IPS-NIHi11 (cell line): ENCODE measurements at places on chromosomes 6 and 20.

DNA sequence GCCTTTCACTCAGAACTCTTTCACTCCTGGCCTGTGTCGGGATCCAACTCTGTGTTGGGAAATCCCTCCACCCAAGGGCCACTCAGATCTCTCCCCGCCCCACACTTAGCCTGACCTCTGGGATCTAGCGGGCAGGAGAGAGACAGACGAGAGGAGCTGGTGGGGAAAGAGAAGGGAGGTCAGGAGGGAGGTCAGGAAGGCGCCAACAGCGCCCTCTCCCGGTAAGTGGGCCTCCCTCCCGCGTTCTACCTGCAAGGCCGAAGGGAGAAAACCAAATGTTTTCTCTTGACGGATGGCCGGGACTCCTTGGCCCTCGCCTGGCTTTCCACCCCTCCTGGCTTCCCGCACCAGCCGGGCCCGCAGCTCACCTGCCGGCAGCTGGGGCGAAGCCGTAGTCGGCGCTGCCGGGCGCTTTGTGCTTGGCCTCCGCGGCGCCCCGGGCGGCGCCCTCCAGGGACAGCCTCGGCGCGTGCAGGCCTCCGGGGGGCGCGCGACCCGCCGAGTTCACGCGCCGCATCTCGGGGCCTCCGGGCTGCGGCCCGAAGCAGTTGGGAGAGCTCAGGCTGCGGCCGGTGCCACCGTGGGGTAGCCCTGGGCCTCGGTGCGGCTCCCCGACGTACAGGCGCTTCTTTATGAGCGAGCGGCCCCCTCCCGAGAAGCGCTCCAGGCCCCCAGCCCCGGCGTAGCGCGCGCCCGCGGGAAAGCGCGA is 38.2 kb downstream of the C6orf132 start:
- DNase-seq, result peak; percentile 91

DNA sequence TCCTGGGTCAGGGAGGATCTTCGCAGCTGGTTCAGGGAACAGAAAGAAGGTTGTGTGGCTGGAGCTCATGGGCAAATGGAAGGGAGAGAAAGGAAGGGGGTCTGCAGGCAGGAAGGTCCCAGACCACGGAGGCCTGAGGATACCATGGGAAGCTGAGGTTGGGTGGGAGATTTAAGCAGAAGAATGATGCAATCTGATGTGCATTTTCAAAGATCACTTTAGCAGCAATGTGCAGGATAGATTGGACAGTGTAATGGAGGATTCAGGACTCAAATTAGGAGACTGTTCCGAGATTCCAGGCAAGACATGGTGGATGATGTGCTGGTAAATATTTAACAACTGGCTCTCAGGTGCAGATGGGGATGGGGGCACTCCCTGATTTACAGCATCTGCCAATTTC is 5.8 kb upstream of the RRBP1 start:
- DNase-seq, result no peak

- DNase-seq, result no peak
Observed at GRCh38 chr20:1536893-1537730, 20.4 kb downstream of the SIRPD start.

GRCh38 chr20:63458170-63459069 is 14.0 kb downstream of the KCNQ2 start:
- no peak for DNase-seq

- DNase-seq, result peak; percentile 18
Observed at GRCh38 chr6:17431581-17431980, 38.2 kb downstream of the CAP2 start.

DNA sequence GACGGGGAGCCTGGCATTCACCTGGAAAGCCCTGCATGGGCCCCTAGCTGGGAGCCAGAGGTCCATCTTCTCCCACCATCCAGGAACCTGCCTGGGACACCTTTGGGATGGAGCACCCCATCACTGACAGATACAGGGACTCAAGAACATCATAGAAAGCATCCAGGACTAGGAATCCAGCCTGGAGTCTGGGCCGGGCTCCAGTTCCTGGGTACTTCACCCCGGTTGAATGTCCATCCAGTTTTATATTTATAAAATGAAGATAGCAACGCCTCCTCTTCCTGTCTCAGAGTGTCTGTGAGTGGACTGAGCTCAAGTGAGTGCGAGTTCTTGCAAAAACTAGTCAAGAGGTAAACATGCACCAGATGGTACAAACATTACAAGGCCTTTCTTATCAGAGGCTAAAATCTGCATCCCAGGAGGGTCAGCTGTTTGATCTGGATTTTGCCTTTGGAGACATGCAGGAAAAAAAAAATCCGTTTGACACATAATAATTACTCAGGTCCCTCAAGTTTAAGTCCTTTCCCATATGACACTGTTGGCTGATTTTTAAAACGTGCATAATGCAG is 27.4 kb downstream of the ZC3H12D start:
- no peak for DNase-seq

- DNase-seq, result peak; percentile 62
Observed at GRCh38 chr6:15491255-15491985, 171.4 kb downstream of the DTNBP1 start.

GRCh38 chr6:149084808-149085556 is 232.5 kb upstream of the TAB2 start:
- no peak for DNase-seq

DNA sequence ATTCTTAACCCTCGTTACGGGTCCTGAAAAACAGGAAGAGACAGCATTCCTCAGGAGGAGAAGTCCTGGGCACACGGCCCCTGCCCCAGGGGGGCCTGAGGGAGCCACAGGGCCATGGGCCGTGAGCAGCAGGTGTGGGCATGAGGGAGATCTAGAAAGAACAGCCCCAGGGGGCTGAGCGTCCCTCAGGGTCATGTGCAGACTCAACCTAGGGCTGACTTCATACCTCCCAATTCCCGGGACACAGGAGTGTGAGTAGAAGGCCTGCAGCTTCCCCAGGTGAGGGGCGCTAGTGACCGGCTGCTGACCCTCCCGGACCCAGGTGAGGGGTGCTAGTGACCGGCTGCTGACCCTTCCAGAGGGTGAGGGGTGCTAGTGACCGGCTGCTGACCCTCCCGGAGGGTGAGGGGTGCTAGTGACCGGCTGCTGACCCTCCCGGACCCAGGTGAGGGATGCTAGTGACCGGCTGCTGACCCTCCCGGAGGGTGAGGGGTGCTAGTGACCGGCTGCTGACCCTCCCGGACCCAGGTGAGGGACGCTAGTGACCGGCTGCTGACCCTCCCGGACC is 35.1 kb downstream of the FRMD1 start:
- DNase-seq, result no peak

DNA sequence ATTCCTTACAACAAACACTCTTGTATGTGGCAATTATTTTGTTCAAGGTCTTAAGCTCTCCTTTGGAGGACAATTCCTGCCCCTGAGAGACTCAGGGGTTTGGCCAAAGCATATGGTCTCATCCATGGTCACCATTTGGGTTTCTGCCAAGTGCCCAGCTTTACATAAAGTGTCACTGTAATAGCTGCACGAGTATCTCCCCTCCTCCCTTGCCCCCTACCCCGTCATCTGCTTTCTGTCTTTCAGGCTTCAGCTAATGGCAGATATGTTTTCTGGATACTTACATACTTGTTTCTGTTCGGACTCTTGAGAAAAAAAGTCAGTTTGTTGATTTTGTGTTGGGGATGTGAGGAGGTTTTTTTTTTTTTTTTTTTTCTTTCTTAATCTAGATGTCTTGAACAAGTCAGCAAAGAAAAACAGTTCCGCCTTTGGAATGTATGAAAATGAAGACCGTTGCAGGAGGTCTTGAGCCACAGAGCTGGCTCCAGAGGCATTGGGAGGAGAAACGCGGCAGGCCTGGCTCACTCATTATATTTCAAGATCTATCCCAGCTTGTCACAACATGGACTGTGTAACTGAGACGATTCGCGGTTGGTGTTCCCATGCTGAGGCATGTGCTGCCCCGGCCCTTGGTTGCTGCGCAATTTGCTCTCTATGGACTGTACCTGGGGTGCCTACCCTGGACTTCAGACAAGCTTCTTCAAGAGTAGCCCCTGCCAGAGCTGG is 32.6 kb upstream of the STX16 start:
- DNase-seq, result no peak

DNA sequence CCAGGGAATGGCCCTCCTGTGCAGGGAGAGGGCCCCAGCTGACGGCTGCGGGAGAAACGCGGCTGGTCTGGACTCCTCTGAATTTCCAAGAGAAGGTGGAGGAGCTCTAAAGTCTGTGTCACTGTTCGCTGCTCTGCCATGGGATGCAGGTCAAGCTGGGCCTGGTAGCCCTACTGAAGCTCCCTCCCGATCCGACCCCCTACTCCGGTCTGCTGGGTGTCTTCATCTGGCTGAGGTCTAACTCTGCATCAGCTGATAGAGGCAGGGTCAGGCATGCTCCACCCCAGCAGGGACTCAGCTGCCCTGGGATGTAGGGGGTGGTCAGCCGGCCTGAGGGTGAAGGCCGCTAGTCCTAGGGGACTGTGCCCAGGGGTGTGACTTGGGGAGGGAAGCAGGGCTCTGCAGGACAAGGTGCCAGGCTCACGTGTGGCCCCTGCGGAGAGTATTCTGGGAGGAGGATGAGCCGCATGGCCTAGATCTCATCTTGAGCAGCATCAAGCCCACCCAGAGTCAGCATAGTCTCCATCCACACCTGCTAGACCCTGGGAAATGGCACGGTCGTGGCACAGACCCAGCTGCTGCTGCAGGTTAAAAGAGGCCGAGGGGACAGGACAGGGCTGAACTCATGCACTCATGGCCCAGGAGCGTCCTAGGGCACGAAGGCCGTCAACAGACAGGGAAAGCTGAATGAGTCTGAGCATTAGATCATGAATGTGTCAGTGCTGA is 1.4 kb downstream of the CST3 start:
- no peak for DNase-seq

GRCh38 chr20:13054011-13054410 is 45.2 kb downstream of the SPTLC3 start:
- no peak for DNase-seq

DNA sequence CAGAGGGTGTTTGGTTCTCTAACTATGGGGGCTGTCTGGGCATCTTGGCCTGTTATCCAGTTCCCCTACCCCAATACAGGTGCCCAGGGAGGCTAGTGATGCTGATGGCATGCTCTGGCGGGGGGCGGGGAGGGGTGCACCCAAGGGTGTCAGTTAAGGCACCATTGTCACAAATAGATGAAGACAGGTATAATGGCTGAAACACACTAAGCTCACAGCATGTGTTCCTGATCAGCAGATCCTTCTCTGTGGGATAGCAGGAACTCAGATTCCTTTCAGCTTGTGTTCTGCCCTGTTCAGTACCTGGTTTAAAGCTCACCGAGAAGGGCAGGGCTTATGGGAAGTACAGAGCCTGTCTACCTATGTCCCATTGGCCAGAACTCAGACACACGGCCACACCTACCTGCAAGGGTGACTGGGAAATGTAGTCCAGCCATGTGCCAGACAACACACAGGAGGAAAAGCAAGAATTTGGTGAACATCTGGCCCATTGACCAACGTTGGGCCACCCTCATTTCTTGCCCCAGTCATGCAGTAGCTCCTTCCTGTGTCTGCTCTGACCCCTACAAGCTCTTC is 3.4 kb upstream of the RSPO4 start:
- peak; percentile 84 for DNase-seq

DNA sequence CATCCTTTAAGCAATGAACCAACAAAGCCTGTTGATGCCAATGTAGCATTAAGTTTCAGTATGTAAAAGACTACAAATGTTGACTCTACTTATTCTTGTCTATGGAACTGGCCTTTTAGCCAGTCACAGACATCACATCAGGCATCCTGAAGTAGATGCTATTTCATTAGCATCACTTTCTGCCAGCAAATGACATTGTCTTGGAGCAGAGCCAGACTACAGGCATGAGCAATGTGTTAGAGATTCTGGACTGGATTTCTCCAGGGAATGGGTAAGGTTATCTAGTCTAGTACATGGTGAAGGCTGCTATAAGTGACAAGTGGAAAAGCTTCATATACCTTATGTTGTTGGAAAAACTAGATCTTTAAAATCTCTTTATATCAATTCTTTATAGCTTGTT is 142.9 kb downstream of the ADGRB3 start:
- DNase-seq, result no peak

- DNase-seq, result no peak
Observed at GRCh38 chr6:41780551-41781365, at the start of gene PRICKLE4. Gene PRICKLE4, plus strand, starts transcription at chr6:41780782. Its CDS starts 2,692 bp downstream, at chr6:41783474.

DNA sequence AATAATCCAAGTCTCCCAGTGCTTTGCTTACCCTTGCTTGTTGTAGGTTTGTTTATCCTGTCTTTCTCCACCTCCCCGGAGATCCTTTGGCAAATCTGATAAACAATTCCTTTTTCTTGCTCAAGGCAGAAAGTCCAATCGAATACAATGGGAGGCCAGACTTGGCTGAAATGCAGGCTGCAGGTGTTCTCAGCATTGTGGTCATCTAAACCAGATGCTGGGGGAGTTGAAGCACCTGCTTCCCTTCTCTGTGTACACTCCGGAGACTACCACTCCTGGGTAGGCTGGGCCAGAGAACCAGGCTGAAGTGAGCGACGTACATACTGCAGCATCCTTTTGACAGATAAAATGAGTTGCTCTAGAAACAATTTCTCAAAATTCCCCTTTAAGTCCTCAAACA is 82.6 kb upstream of the PREP start:
- no peak for DNase-seq

DNA sequence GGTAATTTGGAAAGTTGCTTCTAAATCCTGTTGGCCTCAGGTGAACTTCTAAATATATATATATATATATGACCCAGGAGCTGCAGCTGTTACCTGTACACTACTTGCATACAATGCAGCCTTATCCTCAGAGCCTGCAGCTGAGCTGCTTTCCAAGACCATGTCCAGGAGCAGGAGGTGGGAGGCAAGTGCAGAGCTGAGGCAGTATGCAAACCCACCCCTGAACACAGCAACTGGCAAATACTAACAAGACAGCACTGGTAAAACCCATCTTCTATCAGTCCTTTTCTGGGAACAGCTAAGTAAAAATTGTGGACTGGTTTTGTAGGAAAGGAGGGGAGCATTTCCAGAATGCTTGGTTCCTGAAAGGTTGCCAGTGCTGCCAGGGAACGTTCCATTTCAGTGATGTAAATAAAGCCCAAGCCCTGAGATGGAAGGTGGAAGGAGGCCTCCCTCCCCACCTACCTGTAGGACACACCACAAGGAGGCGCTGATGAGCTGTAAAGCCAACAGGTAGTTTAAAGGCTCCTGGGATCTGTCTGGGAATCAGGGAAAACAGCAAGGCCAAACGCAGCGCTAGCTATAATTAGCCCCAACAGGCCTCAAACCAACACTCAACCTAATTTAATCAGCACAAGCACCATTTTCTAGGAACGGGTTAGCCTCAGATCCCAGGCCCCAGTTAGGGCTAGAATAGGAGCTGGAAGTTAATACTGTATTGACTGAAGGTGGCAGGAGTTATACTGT is 93.8 kb upstream of the MAP7 start:
- DNase-seq, result peak; percentile 83

GRCh38 chr6:12675931-12676330 is 40.6 kb upstream of the PHACTR1 start:
- no peak for DNase-seq

- DNase-seq, result no peak
Observed at GRCh38 chr20:63028461-63028921, 21.7 kb upstream of the BHLHE23 start.

GRCh38 chr6:147768969-147769368 is 260.5 kb downstream of the SAMD5 start:
- no peak for DNase-seq
